ENCODE measurements at places on chromosomes 5 and 9.

DNA sequence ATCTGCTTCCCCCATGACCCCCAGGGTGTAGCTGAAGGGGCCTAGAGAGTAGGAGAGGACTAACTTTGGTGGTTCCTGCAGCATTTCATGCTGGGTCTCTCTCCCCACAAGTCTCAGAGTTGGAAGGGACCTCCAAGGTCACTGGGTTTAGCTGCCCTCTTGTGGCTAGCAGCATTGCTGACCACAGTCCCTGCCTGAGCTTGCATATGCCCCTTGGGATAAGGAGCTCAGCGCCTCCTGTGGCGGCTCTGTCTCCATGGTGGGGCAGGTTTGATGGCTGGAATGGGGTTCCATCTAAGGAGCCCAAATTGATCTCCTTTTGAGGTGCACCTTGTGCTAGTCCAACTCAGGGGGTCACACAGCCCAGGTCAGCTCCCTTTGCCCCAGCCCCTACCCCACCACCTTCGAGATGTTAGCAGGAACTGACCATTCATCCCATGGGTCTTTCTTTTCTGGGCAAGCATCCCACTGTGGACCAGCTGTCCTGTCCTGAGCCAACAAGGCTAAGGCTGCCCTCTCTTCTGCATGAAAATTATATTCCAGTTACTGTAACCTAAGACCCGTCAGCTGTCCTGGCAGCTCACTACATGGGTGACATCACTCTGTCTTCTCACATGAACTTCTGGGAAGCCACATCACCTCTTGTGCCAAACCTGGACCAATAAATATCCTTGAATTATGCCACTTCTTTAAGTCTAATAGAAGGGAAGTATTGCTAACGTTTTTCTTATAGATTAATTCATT is 196.2 kb downstream of the HSPA4 start:
- no peaks in the 10 kb centered on the region for H3K4me1 ChIP-seq
- no peaks in the 10 kb centered on the region for H3K36me3 ChIP-seq
- H3K27ac ChIP-seq: no peak overlapping the region
- DNase-seq: no peak
- H3K27me3 ChIP-seq: no peaks in the 10 kb centered on the region

DNA sequence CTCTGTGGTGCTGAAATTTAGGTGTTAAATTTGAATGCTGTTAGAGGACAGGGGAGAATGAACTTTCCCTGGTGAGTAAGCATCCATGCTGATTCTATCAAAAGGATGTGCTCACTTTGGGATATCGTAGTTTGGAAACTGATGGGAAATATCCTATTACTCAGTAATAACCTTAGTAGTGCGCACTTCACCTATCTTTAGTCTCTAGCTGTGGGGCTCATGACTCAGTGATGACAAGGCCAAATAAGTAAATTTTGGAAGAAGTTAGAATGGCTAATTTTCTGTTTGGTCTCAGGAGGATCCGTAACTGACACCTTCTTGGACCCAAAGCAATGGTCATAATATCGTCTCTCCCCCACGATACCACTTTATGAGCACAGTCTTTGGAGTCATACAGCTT is 448.4 kb downstream of the PSAT1 start:
- no peaks in the 10 kb centered on the region for H3K36me3 ChIP-seq
- no peak for DNase-seq
- H3K27me3 ChIP-seq: no peaks in the 10 kb centered on the region

DNA sequence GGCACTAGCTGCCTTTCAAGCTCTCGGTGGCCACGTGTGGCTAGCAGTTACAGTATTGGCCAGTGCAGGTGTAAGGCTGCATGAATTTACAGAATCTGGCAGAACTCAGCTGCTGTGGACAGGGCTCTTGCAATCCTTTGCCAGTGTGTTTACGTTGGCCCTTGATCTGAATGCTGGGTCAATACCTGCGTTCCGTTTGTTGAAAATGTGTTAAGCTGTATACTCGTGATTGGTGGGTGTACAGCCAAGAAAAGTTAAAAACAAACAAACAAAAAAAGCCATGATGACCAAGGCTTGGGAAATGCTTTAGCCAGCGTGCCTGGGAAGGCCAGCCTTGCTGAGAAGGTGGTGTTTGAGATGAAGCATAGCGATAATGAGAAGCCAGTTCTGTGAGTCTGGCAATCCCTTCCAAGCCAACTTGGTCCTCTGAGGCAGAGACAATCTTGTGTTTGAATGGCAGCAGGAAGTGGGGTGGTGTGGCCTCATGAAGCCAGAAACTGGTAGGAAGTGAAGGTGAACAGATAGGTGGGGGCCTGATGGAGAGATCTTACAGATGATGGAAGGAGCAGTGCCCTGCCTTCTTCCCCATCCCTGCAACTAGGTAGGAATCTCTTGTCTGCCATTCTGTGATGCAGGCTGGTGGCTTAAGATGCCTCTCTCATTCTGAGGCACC is 820 bp upstream of the CFAP90 start:
- peak overlapping the region; percentile 26 for H3K4me3 ChIP-seq
- peaks cover 4% of the 10 kb centered on the region for H3K4me1 ChIP-seq
- H3K27me3 ChIP-seq: no peaks in the 10 kb centered on the region
- no peak for DNase-seq

DNA sequence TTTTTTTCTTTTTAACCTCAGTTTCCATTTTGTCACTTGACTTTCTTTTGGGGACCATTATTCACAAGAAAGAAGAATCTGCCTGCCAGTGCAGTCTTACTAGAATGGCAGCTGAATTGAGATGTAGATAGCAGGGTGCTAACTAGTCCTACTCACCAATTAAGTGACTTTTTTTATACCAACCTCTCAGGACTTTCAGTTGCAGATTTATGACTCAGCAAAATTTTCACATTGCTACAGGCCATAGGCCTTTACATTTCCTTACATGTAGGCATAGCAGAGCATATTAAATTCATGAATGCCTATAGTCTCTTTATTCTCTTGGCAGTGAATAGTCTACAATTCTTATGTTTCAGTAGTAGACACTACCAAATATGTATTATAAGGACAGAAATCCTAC is 54.0 kb upstream of the FKTN start:
- no peaks in the 10 kb centered on the region for H3K4me1 ChIP-seq
- H3K27me3 ChIP-seq: no peaks in the 10 kb centered on the region
- H3K27ac ChIP-seq: no peak overlapping the region
- no peaks in the 10 kb centered on the region for H3K36me3 ChIP-seq
- no peak overlapping the region for H3K4me3 ChIP-seq

DNA sequence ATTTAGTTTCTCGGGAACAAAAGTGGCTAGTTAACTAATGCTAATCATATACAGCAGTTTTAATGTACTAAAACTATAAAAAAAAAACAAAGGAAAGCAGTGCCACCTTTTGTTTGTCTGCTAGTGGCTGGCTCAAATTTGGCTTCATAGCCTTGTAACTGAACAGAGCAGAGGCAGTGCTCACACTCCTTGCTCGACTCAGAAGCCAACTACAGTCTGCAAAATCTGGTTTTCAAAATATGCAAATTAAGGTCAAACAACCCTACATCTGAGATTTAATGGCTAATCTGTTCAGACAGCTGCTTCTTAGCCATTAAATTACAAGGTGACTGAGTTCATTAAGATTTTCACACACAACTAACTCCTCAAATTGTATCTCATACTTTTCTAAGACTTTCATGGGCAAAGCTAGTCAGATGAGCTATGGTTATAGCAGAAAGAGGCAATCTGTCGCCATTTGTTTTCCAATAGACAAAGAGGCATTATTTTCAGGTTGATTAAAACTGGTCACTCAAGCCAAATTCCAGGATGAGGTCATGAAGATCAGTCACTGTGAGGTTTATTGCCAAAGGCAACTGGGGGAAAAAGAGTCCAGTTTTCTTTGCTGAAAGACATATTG is 56.8 kb upstream of the EPB41L4A start:
- DNase-seq: no peak
- peaks cover 3% of the 10 kb centered on the region for H3K27me3 ChIP-seq
- H3K4me1 ChIP-seq: no peaks in the 10 kb centered on the region
- H3K4me3 ChIP-seq: no peak overlapping the region
- no peaks in the 10 kb centered on the region for H3K36me3 ChIP-seq
- H3K27ac ChIP-seq: no peak overlapping the region

DNA sequence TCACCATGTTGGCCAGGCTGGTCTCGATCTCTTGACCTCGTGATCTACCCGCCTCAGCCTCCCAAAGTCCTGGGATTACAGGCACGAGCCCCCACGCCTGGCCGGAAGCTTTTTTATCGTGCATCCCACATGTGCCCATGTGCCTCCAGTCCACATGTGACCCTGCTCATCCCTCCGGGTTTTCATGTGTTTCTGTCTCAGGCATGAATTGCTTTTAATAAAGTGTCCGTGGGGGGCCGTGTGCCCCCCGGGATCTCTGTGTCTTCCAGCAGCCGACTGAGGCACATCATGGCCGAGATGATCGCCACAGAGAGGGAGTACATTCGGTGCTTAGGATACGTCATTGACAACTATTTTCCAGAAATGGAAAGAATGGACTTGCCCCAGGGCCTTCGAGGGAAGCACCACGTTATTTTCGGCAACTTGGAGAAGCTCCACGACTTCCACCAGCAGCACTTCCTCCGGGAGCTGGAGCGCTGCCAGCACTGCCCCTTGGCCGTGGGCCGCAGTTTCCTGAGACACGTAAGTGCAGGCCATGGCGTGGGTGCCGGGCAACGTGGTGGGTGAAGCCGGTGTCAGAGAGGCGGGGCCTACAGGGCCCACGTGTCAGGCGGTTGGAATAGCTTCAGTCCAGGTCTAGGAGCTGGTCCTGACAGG is 22.1 kb upstream of the LRRC14B start:
- peak overlapping the region; percentile 62 for H3K27ac ChIP-seq
- H3K36me3 ChIP-seq: no peaks in the 10 kb centered on the region
- DNase-seq: no peak
- H3K27me3 ChIP-seq: no peaks in the 10 kb centered on the region
- no peaks in the 10 kb centered on the region for H3K4me1 ChIP-seq

DNA sequence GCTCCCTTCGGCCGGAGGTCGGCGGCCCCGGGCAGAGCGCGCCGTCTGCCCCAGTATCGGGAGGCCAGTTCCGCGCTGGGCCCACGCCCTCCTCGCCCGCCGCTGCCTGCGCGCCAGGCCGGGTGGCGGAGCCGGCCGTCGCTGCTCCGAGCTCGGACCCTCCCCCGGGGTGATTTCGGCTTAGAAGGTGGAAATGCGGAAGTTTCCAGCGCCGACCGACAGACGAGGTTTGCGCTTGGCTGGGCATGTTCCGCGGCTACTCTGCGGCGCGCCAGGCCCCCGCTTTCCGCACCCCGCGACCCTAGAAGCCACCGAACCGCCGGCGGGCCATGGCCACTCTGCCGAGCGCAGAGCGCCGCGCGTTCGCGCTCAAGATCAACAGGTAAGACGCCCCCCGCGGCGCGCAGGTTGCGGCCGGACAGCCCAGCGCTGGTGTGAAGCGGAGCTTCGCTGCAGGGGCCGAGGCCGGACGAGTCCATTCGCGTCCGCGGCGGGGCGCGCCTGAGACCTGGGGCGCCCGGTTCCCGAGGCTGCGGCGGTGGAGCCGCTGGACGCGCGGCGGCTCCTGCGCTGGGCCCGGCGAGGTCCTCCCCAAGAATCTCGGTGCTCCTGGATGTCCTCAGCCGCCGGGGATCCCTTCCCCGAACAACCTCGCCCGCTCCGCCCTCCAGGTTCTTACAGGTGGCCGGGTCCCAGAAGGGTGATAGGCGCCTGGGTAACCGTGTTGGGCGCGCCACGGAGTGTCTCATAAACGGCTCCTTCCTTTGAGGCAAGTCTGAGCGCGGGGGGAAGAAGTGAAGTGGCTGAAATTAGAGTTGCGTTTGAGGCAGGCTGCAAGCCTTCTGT is at the start of gene DOCK8:
Gene DOCK8 (plus strand): TSS at position 218 of the 846 bp plus-strand sequence. CDS start 112 bp downstream, at position 330.
- no peaks in the 10 kb centered on the region for H3K27me3 ChIP-seq
- peak within 1 kb of the TSS; percentile 67 for H3K27ac ChIP-seq
- H3K36me3 ChIP-seq: no peaks in the 10 kb centered on the region
- DNase-seq: peak; percentile 77
- no peaks in the 10 kb centered on the region for H3K4me1 ChIP-seq
- no peak within 1 kb of the TSS for H3K4me3 ChIP-seq
